ENCODE measurements at places on chromosomes 5 and 9.

DNA sequence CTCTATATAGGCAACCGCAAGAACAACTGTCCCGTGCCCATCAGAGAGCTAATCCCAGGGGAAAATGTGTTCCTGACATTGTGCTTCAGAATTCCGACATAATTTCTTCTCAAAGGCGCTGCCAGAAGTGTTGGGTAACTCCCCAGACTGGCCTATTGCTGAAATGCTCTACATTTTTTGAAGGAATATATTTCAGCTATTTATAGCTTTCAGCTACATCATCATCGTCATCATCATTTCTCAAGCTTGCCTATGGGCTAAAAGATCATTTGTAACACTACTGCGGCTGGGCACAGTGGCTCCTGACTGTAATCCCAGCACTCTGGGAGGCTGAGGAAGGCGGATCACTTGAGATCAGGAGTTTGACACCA is 49.7 kb downstream of the MYO10 start:
- DNase-seq: peak; percentile 79

GRCh38 chr5:104347119-104347708 is 784.6 kb upstream of the NUDT12 start:
- peak; percentile 48 for DNase-seq

DNA sequence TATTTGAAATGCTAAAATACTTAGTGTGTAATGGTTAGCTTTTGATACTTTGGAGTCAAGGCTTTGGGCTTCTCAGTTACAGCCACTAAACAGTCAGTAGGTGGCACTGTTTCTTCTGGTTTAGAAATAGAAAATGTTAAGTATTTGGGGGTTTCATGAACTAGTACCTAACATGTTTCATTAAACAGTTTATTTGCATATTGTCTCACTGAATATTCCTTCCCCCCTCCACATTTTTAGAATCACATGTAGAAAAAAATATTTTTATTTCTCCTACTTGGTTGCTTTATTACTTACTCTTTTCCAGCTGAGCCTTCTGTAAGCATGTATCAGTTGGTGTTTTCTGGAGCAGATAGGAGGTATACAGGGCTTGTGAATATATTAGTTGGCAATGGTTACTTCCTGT is 48.0 kb downstream of the IPO11 start:
- DNase-seq: peak; percentile 66

- no peak for DNase-seq
Measured at GRCh38 chr5:22500556-22500955, 352.6 kb downstream of the CDH12 start.

DNA sequence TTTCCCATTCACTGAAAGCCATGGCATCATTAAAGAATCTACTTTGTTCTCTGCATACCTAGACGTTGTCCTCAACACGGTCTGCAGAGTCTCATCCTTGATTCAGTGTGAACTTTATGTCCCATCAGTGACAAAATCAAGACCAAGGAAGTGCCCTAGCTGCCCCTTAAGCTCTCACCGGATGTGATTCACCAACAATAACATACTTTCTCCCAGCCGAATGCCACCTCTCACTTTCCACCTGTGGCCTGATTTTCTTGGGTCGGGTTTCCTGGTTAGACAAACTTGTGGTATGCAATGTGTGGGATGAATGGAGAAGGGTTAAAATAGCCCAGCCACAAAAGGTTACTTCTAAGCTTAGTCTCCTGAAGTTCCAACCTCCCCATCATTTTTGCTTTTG is 145.3 kb upstream of the PAPPA start:
- DNase-seq: peak; percentile 16

DNA sequence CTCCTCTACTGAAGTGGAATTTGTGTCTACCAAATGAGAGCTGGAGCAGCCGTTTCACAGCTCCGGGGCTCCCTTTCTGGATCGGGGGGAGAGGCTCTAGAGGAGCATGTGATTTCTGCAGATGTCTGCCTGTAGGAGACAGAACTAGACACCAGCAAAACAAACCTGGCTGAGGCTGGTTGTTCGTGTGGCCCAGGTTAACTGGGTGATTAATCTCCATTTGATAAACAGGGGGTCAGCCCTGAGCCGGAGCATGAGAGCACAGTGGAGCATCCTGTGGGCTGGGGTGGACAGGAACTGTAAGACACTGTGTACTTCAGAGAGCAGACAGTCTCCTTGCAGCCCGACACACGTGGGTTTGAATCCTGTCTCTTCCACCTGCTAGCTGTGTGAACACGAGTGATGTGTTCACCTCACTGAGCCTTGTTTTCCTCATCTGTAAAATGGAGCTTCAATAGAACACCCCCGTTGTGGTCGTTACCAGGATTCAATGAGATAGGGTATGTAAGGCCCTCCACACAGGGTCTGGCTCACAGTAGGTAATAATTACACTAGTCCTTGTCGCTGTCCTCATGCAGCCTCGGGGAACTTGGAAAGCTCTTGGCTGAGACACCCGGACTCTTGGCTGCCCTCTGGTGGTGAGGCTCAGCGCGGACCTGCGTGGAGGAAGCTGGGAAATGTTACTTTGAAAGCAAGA is 12.9 kb downstream of the CXCL14 start:
- peak; percentile 45 for DNase-seq

DNA sequence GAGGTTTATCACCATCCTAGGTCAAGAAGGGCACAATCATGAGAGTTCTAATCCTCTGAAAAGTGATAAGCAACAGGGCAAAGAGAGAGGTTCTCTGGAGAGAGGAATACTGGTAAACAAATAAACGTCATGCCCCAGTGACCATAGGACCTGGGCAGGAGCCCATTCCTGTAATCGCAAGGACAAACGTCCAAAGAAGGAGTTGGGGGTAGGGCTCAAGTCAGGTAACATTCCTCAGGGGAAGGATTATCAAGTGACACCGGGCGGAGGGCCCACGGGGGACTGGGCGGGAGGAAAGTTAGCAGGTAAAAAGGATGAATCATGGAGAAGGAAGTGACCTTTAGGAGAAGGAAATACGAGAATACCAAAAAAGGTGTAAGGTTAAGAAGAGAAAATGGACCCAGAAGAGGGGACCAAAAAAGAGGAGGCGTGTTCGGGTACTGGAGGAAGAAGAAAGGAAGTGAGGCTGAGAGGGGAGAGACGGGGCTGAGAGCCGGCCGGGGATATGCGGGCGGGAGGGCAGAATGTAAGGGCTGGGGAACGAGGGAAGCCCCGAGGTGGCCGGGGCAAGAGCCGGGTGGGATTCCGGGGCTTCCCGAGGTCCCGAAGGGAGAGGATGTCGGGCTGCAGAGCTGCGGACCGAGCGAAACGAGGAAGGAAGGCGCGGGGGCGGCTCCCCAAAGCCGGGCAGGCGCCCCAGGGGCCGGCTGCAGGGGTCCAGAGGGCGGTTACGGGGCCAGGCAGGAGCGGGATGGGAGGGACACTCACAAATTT is 583 bp downstream of the DIAPH1 start:
- peak; percentile 32 for DNase-seq

- DNase-seq: no peak
Measured at GRCh38 chr9:126684345-126684744, 70.6 kb downstream of the LMX1B start.

DNA sequence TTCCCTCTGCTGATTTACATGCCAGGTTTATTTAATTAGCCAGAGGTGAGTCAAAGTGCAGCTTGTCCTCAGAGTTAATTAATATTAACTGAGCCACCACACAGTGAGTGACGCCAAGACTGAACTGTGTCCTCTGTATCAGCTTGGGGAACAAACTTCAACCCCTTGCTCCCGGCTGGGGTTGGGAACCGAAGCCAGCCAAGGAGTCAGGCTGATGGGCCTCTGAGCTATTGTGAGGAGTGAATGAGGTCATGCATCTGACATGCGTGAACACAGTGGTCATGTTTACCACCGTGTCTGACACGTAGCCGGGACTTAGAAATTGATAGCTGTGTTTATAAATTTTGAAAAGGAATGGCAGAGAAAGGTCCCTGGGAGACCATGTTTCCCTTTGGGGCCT is 17.1 kb downstream of the IGIP start:
- DNase-seq: no peak

GRCh38 chr5:76964060-76964459 is 11.2 kb downstream of the CRHBP start:
- DNase-seq: no peak

DNA sequence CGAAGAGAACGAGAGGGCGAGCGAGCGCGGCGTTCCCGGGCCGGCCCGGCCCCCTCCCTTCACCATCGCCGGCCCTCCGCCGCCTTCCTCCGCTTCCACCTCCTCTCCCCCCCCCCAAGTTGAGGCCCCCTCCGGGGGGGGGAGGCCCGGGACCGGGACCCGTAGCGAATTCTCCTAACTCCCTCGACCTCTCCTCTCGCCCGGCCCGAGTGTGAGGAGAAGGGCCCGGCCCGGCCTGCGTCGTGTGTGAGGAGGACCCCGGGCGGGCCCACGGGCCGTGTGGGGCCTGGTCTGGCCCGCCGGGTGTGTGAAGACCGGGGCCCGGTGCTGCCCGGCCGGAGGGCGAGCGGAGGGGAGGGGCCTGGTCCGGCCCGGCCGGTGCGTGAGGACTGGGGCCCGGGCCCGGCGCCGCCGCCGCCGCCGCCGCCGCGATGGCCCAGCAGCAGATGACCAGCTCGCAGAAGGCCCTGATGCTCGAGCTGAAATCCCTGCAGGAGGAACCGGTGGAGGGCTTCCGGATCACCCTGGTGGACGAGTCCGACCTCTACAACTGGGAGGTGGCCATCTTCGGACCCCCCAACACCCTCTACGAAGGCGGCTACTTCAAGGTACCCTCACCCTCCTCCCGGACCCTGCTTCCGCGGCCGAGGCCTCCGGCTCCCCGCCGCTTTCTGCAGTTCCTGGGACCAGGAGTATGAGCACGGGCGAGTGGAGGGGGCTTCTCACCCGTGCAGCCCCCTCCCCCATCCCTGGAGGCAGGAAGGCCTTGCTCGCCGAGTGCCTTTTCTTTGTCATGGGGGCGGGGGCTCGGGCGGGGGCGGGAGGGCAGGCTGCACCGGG is 587 bp downstream of the UBE2R2 start:
- DNase-seq: peak; percentile 70

GRCh38 chr5:170722316-170722715 is 61.2 kb upstream of the GABRP start:
- no peak for DNase-seq

DNA sequence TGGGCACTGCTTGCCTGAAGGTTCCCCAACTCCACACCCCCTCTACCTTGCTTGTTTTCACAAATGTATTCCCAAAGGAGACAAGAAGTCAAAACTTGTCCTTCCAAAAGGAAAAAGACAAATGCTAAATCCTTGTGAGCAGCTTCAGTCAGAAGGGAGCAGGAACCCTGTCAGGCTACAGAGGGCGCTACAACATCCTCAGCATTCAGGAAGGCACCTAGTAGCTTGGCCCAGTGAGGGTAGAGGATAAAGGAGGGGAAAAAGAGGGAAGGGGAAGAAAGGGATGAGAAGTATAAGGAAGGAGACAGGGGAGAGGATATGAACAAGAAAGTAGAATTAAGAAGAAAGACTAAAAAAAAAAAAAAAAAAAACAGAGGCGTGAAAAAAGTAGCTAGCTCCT is 97.5 kb downstream of the MLLT3 start:
- no peak for DNase-seq

GRCh38 chr5:158435161-158435616 is 576.2 kb upstream of the CLINT1 start:
- DNase-seq: no peak

DNA sequence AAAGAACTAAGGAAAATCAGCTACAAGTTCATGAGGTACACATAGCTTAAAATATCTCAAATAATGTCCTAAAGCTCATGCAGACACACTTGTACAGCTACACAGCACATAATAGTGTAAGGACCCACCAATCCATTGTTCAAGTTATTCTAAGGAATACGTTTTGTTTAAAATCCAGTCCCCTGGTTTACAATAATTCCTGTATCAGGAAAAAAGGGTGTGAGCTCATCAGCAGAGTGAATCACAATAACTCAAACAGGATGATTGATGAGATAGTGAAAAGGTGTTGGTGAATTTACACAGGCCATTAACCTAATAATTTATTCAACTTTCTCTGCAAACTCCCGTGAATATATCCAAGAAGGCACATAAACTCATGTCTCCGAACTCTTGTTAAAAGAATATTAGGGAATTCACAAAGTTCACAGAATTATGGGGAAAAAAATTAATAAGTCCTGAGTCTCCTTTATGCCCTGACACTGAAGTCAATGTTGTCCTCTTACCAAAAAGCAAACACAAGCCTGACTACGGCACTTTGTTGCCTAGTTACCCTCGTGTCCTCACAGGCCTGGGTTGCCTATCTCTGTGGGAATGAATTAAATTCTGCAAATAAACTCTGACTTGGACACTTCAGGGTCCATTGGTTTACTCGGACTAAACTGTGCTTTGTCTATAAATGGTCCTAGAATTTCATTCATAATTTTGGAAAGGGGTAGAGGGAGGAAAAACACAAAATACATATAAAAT is 142.8 kb upstream of the PDE4D start:
- no peak for DNase-seq

DNA sequence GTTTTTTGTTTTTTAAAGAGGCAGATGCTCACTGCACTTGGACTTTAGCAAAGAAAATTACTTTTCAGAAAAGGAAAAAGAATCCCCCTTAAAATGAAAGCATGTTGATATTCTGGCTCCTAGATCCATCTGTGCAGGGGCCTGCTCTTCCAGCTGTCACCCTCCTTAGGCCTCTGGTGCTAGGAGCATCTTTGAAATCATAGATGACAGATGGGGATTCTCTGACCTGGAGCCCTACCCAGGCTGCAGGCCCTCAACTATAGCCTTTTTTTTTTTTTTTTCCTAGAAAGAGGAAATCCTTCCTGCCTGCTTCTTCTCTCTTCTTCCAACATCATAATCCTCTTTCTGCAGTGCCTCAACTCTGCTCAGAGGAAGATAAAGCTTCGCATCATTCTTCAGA is 16.3 kb upstream of the DCP2 start:
- no peak for DNase-seq

GRCh38 chr9:114811301-114811700 is 5.5 kb upstream of the TNFSF15 start:
- no peak for DNase-seq

GRCh38 chr9:36251428-36251827 is 6.8 kb downstream of the GNE start:
- no peak for DNase-seq

DNA sequence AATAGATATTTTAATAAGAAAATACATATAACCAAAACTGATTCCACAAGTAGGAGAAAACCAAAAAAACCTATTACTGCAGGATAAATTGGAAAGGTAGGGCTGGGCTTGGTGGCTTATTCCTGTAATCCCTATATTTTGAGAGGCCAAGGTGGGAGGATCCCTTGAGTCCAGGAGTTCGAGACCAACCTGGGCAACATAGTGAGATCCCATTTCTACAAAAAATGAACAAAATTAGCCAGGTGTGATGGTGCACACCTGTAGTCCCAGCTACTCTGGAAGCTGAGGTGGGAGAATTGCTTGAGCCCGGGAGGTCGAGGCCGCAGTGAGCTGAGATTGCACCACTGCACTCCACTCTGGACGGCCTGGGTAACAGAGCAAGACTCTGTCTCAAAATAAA is 189.2 kb upstream of the IER5L start:
- DNase-seq: no peak

GRCh38 chr9:23594421-23594820 is 231.6 kb downstream of the ELAVL2 start:
- DNase-seq: no peak

DNA sequence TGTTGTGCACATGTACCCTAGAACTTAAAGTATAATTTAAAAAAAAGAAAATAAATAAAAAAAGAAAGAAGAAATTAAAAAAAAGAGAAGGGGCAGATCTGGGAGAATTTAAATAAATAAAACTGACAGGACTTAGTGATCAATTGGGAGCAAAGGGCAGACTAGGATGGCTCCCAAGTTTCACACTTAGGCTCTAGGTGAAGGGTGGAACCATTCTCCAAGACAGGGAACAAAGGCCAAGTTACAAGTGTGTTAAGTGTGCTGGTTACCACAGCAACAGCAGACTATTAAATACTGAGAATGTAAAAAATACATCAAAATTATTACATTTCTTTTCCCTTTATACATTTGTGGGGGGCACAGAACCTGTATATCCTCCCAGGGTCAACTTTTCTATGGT is 7.1 kb downstream of the ZDHHC21 start:
- DNase-seq: no peak
